ENCODE measurements at places on chromosomes 1 and 21.

DNA sequence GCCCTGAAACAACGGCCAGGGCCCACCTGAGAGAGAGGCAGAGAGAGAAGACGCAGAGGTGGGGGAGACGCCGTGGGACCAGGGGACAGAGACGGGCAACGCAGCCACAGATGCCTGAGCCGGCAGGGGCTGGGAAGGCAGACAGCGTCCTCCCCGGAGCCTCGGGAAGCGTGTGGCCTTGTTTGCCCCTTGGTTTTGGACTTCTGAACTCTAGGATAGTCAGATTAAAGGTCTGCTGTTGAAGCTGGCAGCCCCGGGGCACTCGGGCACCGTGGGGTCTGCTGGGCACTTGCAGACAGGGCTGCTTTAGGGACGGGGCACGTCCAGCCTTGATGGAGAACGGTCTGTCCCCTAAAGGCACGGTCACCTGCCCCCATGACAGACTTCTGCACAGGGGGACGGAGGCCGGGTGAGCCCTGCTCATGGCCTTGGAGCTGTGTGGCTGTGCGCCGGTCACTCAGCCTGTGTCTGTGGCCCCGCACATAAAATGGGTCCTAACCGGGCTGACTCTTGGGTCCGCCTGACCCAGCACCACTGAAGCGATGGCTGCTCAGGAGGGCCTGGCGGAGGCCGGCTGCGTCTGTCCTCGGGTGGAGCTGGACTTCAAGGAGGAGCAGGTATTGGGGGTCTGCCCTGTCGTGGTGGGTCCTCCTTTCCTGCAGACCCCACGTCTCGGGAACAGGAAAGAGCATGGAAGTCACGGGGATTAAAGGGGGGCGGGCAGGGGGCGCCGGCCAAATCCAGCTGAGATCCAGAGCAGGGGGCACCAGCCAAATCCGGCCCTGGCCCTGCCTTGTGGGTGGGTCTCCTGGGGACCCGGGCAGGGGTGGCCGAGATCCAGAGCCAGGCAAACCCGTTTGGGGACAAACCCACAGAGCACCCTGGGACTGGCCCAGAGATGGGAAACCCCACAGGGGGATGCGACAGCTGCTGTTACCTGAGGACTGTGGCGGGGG lies 9.6 kb upstream of the RNF223 start:
- DNase-seq: no peak

DNA sequence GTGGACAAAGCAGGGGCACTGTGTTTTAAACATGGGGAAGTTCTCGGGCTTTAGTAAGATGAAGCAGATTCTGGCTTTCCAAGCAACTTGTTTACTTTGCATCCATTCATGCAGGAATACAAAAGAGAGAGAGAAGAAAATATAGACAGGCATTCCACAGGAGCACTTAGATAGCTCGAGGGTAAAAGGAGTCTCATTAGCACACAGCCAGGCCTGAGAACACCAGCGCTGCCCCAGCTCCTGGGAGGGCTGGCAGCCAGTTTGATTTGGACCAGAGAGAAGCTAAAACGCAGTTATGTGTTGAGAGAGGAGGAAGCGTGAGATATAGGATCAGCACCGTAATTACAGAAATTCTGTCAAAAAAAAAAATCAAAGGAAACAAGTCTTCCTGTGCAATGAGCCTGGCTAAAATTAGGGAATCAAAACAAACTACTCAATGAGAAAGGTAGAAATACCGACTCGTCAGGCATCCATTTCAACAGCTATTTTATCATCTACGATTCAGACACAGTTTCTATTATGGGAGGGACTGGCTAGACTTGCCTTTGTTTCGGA lies 68.2 kb downstream of the CLSTN1 start:
- no peak for DNase-seq

DNA sequence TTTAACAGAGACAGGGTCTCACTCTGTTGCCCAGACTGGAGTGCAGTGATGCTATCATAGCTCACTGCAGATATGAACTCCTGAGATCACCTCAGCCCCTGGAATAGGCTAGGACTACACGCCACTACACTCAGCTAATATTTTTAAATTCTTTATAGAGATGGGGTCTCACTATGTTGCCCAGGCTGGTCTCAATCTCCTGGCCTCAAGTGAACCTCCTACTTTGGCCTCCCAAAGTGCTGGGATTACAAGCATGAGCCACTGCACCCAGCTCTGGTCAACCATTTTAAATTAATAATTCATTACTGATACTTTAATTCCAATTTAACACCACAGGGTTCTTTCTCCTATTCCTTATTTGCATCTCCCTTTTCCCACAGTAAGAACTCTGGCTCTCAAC lies 18.5 kb upstream of the EPS15 start:
- no peak for DNase-seq

GRCh38 chr1:245216366-245217115 lies 61.8 kb downstream of the KIF26B start:
- DNase-seq: no peak

- DNase-seq: no peak
Observed at GRCh38 chr1:200634261-200635122, 13.9 kb upstream of the KIF14 start.
